ENCODE measurements at places on chromosomes 7 and 10.
A peak's percentile ranks its signal among the peaks of the same experiment; 100 is the strongest.

- no peak for DNase-seq
Measured at GRCh38 chr7:2927592-2927991, 83.5 kb upstream of the GNA12 start.

- no peak for DNase-seq
Measured at GRCh38 chr7:121164247-121164646, 164.6 kb upstream of the WNT16 start.

DNA sequence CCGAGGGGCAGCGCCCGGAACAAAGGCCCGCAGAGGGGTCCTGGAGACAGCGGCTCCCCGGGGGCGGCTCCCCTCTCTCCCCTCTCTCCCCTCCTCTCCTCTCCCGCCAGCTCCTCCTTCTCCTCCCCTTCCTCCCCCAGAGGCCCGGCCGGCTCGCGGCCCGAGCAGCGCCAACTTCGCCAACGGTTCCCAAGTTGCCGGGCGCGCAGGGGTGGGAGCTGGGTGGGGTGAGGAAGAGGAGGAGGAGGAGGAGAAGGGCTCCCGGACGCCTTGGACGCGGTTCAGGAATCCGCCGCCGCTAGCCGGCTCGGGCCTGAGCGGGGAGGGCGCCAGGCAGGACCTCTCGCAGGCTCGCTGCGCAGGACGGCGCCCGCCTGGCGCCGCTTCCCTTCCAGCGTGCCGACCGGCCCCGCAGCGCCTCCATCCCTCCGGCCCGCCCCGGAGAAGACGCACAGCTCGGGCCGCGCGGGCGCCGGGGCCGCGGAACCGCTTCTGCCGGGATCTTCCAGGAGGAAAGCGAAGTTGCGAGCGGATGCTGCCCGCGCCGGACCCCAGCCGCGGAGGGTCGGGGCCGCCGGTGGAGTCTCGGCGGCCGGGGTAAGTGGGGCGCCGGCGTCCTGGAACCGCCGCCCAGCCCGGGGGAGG, at the start of gene CHST3:
Gene CHST3, plus strand, starts transcription at position 298 of the 645 bp plus-strand sequence. CDS start 41,448 bp downstream, outside the sequence.
- no peak for DNase-seq

- DNase-seq = no peak
Measured at GRCh38 chr7:73504920-73505319, 17.2 kb downstream of the BAZ1B start.

- DNase-seq = no peak
Measured at GRCh38 chr7:77760809-77761453, 37.3 kb downstream of the TMEM60 start.

GRCh38 chr7:103447073-103447960, 1.3 kb upstream of the SLC26A5 start:
- peak; percentile 76 for DNase-seq

DNA sequence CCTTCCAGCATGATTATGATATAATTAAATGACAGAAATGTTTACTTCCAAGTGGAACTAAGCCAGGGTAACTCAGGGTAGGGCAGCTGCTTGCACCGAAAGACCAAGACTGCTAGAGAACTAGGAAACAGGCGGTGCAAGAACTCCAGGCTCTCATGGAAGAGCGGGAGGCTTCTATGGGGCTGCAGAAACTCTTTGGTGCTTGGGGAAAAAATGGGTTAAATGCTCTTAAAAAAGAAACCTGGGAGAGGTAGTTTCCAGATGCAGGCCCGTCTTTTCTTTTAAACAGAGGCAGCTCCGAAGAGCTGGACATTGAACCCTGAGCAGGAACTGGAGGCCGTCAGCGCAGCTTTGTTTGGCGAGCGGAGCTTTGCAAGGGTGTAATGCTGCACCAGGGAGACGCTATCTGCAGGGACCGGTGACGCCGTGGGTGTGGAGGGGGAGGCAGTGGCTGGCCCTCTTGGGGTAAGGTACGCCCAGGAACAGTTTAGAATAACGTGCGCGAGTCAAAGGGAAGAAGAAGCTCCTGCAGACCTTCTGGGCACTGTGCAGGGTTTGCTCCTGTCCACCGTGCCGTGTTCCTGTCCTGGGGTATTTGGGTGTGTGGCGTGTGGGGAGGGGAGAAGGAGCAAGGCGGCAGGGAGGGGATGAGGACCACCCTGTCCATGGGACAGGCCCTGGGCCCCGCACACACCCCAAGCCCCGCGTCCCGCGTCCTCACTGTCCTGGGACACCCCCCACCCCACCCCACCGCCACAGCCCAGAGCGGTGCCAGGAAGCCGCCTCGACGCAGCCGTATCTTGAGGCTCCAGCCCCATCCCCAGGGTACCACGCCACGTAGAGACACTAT, 59.0 kb downstream of the EGFR start:
- peak; percentile 86 for DNase-seq

DNA sequence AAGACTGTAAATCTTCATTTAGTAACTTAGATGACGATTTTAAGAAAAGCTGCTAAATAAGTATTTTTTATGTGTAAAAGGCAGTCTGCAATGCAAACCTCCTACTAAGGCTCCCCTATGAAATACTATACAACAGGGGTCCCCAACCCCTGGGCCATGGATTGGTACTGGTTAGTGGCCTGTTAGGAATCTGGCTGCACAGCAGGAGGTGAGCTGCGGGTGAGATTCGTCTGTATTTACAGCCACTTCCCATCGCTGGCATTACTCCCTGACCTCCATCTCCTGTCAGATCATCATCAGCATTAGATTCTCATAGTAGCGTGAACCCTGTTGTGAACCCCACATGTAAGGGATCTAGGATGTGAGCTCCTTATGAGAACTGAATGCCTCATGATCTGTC, 580.4 kb downstream of the MAGI2 start:
- DNase-seq = no peak

- DNase-seq = no peak
Measured at GRCh38 chr7:127911968-127912511, 119.2 kb downstream of the LRRC4 start.

GRCh38 chr10:13820119-13820963, 233.6 kb downstream of the PRPF18 start:
- DNase-seq = no peak

DNA sequence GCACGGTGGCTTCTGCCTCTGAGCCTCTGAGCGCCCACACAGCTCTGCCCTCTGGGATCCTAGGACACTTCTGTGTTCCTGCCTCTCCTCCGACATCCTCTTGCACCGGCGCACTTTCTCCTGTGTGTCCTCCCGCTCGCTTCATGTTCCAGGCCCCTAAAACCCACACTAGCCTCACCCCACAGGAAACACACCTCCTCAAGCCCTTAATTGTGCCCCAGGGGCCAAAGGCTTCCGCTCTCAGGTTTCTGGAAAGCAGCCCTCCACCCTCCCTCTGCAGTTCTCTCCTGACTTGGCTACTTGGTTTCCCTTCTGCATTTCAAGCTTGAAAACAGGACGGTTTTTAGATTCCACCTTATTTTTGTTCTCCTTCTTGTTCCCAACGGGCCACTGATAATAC, 7.3 kb downstream of the GFRA1 start:
- no peak for DNase-seq

GRCh38 chr10:42640610-42641229, 2.4 kb upstream of the ZNF33B start:
- DNase-seq = no peak

DNA sequence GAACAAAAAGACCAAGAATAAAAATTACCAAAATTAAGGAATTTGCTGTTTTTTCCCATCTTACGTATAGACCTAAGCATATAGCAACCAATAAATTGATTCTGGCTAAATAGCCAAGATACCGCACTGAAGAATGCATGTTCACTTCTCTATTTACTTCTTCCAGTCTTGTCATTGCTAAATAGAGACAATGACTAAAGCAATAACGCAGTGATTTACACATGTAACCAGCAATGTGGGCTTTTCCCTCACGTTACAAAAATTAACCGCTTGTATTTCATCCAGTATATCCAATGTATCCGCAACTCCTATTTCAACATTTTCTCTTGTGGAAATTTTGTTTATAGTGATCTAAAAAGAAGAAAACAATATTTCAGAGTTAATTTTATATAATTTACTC, 5.6 kb downstream of the TMEM168 start:
- no peak for DNase-seq

GRCh38 chr10:101071267-101071884, 9.6 kb downstream of the KAZALD1 start:
- no peak for DNase-seq

- DNase-seq = no peak
Measured at GRCh38 chr10:20995123-20995987, 98.2 kb upstream of the NEBL start.

GRCh38 chr7:84510505-84510904, 315.9 kb upstream of the SEMA3A start:
- DNase-seq = no peak

- no peak for DNase-seq
Measured at GRCh38 chr7:36469236-36469635, 79.6 kb downstream of the ANLN start.

GRCh38 chr7:51292596-51292995, 24.0 kb downstream of the COBL start:
- DNase-seq = no peak

DNA sequence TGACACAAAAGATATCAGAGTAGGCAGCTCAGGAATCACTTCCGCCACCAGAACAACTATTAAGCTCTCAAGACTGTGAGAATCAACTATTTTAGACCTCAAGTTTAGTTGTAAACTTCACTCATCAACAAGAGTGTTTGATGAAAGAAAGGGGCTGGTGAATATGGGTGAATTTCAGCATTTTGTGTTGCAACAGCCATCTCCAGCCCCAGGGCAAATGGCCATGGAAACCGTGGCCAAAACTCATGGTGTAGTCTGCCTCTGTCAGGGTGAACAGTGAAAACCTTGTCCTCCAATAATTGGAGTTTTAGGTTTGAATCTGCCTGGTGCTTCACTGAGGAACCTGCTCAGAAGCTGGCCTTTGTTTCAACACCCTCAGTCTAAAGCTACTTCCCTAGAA, 60.0 kb downstream of the POLR1F start:
- no peak for DNase-seq

DNA sequence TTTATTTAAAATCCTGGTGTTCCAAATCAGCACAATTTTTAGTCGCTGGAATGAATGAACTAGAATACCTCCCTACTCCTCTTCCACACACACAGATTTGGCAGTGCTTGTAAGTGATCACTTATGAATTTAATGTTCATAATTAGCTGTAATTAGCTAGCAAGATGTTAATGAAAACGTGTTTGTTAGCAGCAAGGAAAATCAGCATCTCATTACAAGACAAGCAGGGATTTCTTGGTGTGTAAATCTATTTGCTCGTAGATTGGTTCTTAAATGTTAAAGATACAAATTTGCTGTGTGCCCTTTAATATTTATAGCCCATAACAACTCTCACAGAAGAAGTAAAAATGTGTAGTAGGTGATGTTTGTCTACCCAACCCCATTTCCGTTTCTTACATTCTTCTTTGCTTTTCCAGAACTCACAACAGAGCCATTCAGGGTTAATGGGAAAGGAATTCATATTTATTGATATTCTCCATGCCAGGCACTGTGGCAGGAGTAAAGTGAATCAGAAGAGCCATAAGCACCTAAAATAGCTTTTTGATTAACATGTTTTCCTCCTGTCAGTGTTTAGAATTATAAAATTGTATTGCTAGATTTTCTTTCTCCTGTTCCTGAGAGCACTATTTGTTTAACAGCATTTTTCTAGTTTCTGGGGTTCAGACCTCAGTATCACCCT, 49.6 kb downstream of the SEMA3C start:
- DNase-seq = no peak

DNA sequence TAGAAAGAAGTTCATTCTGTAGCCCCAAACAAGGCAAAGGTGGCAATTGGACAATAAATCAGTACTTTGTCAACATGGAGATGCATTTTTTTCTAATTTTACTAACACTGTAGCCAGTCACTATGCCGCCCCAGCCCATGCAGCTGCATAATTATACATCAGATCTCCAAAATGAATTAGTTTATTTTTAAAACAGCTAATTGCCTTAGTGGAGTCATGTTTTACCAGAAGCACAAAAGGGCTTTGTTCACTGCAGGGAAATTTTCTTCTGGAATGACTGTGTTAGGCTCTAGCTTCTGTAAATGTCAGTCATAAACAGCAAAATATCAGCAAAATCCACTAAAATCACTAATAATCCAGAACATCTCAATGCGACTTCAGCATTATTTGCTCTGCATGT, 20.1 kb upstream of the HDAC9 start:
- no peak for DNase-seq

GRCh38 chr7:67525588-67525987, 529.0 kb downstream of the TYW1 start:
- no peak for DNase-seq

- DNase-seq = no peak
Measured at GRCh38 chr7:88357781-88358525, 51.3 kb upstream of the STEAP4 start.

- no peak for DNase-seq
Measured at GRCh38 chr7:6650086-6650485, 13.0 kb downstream of the ZNF316 start.

GRCh38 chr10:133160826-133161471, 930 bp downstream of the KNDC1 start:
- no peak for DNase-seq

DNA sequence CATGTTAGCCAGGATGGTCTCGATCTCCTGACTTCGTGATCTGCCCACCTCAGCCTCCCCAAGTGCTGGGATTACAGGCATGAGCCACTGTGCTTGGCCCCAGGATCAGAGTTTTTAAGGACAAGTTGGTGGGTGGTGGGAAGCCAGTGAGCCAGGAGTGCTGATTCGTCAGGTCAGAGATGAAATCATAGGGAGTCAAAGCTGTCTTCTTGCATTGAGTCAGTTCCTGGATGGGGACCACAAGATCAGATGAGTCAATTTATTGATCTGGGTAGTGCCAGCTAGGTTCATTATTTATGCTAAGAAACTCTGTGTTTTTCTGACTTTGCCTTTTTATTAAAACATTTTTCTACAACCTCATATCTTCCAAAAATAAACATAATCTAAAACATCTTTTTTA, 423.8 kb downstream of the ARL4A start:
- DNase-seq = no peak

DNA sequence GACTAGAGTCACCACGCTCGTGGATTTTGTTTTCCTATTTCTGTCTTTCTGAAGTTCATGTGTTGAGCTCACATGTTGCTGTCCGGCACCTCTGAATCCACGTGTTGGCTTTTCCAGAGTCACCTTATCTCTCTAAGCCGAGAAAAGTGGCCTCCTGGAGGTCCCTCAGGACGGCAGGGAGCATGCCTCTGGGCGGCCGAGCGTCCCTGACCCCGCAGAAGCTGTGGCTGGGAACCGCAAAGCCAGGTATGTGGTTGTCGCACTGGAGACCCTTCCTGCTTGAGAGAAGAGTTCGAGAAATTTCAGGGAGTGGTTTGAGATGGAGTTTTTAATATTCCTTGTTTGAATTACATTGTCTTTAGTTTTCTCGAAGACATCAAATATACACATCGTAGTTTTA, 12.6 kb downstream of the IQCE start:
- DNase-seq = no peak

DNA sequence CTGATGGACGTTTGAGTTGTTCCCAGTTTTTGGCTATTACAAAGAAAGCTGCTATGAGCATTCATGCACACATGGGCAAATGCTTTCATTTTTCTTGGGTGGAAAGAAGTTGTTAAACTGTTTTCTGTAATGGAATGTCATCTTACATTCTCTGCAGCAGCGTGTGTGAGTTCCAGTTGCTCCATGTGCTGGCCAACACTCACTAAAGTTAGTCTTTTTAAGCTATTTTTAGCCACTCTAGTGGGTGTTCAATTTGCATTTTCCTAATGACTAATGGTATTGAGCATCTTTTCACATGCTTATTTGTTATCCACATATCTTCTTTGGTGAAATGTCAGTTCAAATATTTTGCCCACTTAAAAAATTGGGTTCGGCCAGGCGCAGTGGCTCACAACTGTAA, 82.8 kb upstream of the COL13A1 start:
- no peak for DNase-seq
